ENCODE measurements at places on chromosomes 6 and 20. TPM values are rescaled to one million over a fixed set of nuclear protein-coding genes. Genes with fewer than 3 reads are reported as not detected.

Gene NCOA6
- 2.9 TPM for total RNA-seq

Gene SMOC2
- not detected for total RNA-seq

Gene PNLDC1
- 0.23 TPM for total RNA-seq

Gene ELMO2
- total RNA-seq, result 30.2 TPM

Gene DDX39B
- total RNA-seq, result 238 TPM

Gene FAM83C
- not detected for total RNA-seq

Gene SLC22A23
- 25.2 TPM for total RNA-seq

Gene HSPA1L
- total RNA-seq, result 0.98 TPM

Measured in smooth muscle cell of the coronary artery (primary cell).